ENCODE measurements at places on chromosomes 11 and 22. TPM values are rescaled to one million over a fixed set of nuclear protein-coding genes. Genes with fewer than 3 reads are reported as not detected.

- H3K4me3 ChIP-seq = no peak overlapping the region
- no peak for DNase-seq
- H3K27ac ChIP-seq = no peak overlapping the region
- H3K36me3 ChIP-seq = peaks cover 8% of the 10 kb centered on the region
Measured at GRCh38 chr11:6995703-6996102, 24.4 kb downstream of the ZNF214 start.

The DEUP1 gene
- 0.44 TPM for total RNA-seq

The OR8B8 gene
- not detected for total RNA-seq

GRCh38 chr22:32904044-32904443 is 102.5 kb downstream of the TIMP3 start:
- no peaks in the 10 kb centered on the region for H3K36me3 ChIP-seq
- 0 out of 2 replicates have a peak, but pooled peaks cover 2% of the 10 kb centered on the region for H3K27me3 ChIP-seq
- H3K27ac ChIP-seq = no peak overlapping the region

Measured in WTC11 (cell line).